Heart left ventricle (tissue), 16 donors: ENCODE measurements at places on chromosomes 1 and 21.

DNA sequence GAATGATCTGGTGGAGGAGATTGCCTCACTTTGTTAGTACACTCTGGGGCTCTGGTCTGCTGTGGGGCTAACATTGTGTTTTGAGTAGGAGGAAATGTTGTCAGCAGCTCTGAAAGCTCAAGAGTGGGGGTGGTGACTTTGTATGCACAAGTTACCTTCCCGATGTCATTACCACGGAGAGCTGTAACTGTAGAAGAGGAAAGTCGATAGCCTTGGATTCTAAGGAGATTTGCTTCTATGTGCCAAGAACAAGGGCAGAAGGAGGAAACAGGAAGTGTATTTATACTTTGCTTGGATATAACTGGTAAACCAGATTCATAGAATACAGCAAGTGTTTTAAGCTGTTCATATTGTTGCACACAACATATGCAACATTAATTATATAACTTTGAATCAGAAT lies 196.1 kb downstream of the AMY1C start:
- no peak for DNase-seq

GRCh38 chr1:161266202-161266601 lies 7.7 kb downstream of the PCP4L1 start:
- DNase-seq: no peak

DNA sequence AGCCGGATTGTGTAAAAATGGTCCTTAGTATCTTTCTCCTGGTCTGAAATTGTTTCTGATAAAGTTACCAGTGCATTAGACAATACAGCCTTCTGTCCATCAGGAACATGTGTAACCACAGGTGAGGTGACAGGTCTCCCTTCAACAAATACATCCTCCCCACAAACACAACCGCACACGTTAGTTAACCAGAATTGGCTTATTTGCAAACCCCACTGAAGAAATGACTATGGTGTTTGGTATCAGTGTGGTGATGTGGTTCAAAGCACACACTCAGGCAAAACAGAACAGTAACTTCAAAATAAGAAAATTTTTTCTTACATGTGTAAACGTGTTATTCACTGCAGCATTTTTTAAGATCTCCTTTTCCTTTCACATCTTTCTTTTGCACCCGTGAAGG lies 517.2 kb upstream of the NR5A2 start:
- no peak for DNase-seq

GRCh38 chr1:56709995-56710394 lies 64.9 kb downstream of the PRKAA2 start:
- DNase-seq: no peak

DNA sequence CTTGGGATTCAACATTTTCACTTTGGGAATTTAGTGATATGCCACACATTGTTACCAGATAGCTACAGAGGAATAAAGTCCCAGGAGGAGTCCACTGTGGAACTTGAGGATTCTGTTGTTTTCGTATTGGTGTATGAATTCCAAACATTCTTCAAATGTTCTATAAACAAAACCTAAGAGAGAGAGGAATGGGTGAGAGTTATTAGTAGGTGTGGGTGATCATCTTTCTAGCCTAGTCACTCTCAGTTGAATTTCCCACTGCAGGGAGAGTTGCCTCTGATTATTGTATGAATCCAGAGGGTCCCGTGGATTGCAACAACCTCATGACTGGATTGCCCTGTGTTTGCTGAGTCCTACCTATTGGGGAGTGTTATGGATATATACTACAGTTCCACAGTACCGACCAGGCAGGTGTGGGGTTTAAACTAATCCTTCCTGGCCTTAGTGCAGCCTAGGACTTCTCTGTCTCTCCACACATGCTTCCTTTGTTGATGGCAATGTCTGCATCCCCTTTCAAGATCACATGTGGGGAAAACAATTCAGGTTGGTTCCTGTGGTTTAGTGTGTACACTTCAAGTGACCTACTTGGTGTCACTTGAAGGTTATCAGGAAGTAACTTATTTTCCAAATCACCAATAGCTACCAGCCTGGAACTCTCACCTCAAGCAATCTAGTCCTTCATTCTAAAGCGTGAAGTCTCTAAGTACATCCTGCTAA lies 91.8 kb downstream of the ADCY10 start:
- no peak for DNase-seq

GRCh38 chr1:160726114-160726497 lies 12.9 kb upstream of the SLAMF7 start:
- no peak for DNase-seq

DNA sequence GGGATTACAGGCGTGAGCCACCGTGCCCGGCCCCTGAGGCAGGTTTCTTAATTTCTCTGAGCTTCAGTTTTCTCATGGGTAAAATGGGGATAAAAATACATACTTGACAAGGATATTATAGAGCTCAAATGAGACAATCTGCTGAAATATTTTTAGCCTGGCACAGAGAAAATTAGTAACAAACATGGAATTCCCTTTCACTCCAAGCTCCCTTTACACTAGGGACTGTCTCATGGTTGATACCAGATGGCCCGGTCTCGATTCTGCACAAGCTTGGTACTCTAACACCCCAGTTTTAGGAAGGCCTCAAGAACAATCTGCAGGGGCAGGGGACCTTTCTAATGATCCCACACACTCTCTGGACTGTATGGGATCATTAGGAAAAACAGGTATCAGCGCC lies 671.7 kb downstream of the SMYD3 start:
- no peak for DNase-seq

DNA sequence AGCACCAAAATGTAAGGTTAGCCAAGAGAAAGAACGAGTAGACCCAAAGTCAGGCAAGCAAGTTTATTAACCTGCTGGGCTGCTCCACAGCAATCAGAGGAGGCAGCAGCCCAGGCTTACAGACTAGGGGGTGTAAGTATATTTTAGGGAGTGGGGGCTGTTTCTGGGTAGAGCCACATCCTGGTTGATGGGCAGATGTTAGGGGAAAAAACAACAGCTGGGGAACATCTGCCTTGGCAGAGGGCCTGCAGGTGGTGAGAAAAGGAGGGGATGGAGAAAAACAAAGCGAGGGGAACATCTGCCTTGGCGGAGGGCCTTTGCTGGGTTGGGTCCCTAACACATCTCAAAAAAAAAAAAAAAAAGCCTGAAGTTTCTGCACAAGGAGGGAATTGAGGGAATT lies 9.7 kb upstream of the ZBTB48 start:
- DNase-seq: no peak

GRCh38 chr1:48062353-48062752 lies 65.2 kb upstream of the TRABD2B start:
- DNase-seq: no peak

- DNase-seq: peak; percentile 70
Observed at GRCh38 chr1:15028102-15028501, 125.4 kb upstream of the TMEM51 start.

GRCh38 chr1:201259476-201260235 lies 23.6 kb upstream of the PKP1 start:
- DNase-seq: peak; percentile 37

- no peak for DNase-seq
Observed at GRCh38 chr1:172537366-172537765, 4.4 kb downstream of the SUCO start.

GRCh38 chr21:45367402-45368351 lies 37.3 kb upstream of the COL18A1 start:
- DNase-seq: no peak
